ENCODE measurements at places on chromosomes 5 and 9. TPM values are rescaled to one million over a fixed set of nuclear protein-coding genes. Genes with fewer than 3 reads are reported as not detected.

The KIAA1958 gene
- total RNA-seq, result 3.0 TPM

The ARL14EPL gene
- total RNA-seq, result not detected

The SPINK6 gene
- not detected for total RNA-seq

The NME5 gene
- total RNA-seq, result 2.5 TPM

The IFNK gene
- not detected for total RNA-seq

All from fibroblast of lung (primary cell).